ENCODE measurements at places on chromosomes 1 and 21.

DNA sequence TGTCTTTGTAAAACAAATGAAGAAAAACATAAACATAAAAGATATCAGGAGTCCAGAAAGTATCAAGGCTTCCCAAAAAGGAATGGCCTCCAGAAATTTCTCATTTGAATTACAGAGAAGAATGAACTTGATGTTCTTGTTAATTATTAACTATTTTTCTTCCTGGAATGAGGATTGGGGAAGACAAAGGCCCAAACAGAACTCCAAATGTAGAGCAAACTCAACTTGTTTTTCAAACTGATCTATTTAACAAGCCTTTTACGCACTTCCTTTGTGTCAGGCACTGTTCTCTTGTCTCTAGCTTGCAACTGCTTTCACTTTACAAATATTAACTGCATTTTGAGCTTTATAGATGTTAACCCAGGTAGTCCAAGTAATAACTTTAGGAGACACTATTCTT is 45.5 kb downstream of the LAMC2 start:
- no peak for DNase-seq

DNA sequence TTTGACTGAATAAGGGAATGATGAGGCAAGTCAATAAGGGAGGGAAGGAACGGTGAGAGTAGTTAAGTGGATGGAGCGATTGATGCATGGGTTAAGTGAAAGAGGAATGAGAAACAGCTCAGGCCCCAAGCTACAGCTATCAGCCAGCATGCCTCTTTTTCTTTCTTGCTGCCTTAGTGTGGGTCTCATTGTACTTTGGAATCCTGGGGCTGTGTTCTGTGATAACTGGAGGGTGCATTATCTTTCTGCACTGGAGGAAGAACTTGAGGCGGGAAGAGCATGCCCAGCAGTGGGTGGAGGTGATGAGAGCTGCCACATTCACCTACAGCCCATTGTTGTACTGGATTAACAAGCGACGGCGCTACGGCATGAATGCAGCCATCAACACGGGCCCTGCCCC is 1.0 kb downstream of the TEX38 start:
- DNase-seq: no peak

DNA sequence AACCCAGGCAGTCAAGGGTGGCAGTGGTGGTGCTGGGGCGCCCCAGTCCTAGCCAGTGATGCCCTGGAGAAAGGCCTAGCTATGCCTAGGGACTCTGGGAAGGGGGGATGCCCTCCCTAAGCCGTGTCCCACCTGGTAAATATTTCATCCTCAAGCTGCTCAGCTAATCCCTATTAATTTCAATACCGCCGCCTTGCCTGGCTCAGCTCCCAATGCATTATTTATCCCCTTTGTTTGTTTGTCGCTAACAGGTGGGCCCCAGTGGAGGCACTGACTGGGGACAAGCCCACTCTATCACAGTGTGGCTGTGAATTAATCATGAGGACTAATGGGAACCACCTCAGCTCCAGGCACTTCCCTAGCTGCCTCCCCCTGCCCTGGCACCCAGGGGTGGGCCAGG is 22.5 kb downstream of the DMAP1 start:
- DNase-seq: no peak

DNA sequence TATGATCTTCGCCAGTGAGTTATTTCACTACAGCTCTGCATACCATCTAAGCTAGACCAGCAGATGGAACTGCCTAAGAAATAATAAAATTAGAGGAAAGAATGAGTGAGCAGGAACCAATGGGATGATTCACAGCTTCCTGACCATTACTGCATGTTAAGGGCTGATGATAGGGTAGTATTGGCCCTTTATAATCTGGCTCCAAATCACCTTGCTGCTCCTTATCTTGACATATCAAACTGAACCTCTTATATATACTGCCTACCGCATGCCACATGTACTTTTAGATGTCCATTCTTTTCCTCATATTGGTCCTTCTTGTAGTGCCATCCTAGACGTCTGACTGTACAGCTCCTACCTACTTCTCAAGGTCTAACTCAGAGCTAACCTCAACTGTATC is 524.4 kb downstream of the DPYD start:
- DNase-seq: no peak

GRCh38 chr21:36156815-36157670 is at the start of gene DOP1B:
DOP1B (plus strand) TSS chr21:36156824; CDS start chr21:36164734, 7,910 bp downstream.
- DNase-seq: no peak

- DNase-seq: no peak
Observed at GRCh38 chr1:24309762-24310485, 9.2 kb upstream of the GRHL3 start.

All from fibroblast of lung (primary cell).